ENCODE measurements at places on chromosomes 6 and 20.

DNA sequence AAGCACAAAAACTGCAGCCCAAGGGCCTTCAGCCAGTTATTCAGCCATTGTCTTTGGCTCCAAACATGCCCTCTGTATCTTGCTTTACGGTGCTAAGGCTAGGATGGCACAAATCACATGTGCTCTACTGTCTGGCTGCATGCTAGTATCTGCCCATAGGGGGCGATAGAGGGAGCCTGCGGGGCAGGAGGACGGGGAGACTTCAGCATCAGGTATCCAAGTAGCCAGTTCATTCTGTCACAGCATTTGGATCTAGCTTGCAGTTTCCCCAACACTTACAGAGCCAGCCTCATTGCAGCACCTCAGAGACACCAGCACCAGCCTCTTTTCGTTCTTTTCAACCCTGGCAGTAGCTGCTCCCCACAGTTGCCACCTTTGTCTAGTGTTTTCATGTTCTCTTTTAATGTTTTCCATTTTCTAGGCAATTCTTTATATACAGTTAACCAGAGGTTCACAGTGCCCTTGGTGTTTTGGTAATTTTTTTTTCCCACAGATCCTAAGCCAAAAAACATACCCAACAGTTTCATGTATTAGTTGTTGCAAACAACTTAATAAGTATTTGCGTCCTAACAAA lies 705.9 kb downstream of the PTPRT start:
- DNase-seq = no peak

GRCh38 chr6:82364087-82365015 lies 734 bp downstream of the TPBG start:
- DNase-seq = no peak

DNA sequence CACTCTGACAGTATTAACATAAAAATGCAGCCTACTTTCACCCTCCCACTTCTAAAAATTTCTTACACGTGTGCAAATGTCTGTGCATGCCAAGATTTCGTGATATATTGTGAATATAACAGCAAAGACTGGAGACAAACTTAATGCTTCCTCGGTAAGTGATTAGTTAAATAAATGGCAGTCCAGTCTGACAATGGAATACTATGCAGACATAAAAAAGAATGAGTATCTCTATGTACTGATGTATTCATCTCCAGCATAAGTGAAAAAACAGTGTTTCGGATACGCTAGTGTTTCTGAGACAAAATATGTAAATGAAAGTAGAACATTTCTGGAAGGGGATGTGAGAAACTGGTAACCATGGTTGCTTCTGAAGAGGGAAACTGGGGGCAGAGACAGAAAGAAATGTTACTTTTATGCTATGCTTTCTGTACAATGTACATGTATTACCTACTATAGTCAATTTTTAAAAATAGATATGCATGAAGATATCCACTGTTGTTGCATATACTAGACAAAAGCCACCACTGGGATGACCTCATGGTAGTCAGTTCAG lies 7.0 kb downstream of the SLC22A23 start:
- DNase-seq = no peak

DNA sequence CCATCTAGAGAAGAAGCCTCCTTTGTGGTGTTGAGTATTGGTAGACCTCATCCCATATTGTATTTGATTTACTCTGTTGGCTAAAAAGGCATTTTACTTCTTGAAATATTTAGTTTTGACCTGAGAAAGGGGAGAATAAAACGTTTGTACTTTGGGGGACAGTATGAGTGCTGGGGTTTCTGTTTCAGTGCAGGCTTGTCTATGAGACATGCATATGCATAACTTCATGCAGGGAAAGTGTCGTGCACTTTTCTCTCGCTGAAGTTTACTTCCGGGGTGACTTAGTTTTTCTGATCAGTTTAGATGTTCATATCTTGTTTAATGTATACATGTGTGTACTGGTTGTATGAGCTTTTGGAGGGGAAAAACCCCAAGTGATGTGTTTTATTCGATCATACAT lies 59.5 kb downstream of the UTRN start:
- no peak for DNase-seq

DNA sequence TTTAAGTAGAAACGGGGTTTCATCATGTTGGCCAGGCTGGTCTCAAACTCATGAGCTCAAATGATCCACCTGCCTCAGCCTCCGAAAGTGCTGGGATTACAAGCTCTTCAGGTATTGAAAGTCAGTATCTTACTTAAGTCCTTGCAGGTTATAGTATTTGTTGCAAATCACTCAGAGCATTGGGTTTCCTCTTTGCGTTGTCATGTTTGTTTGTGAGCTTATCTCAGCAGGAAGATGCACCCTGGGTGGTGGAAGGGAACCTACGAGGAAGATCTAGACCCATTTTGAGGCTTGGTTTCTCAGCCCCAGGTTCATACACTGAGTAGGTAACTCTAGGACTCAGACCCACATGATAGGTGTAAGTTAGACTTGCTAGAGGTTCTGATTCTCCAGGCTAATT lies 18.6 kb downstream of the MYH7B start:
- DNase-seq = no peak

DNA sequence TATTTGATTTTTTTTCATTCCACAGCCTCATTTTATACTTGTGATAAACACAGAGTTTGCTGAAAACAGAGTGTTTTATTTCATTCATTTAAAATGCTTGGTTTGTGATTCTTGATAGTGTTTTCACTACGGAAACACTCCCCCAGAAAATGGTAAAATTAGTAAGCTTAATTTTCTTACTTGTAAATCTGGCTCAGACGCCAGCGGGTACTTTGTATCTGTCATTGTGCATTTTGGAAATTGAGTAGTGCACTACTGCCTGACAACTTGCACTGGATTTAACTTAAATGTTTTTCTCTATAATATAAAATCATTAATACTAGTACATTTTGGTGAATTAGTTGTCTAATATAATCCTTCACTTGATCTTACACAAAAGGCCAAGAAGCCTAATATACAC lies 37.0 kb upstream of the HINT3 start:
- no peak for DNase-seq

- peak; percentile 52 for DNase-seq
These were observed 9.9 kb downstream of the CYP21A2 start for GRCh38 chr6:32047855-32048766.

- no peak for DNase-seq
These were observed 54.4 kb downstream of the ARFGEF2 start for GRCh38 chr20:48975955-48976354.

- peak; percentile 7 for DNase-seq
These were observed 24.6 kb downstream of the DNAAF9 start for GRCh38 chr20:3382836-3383235.

DNA sequence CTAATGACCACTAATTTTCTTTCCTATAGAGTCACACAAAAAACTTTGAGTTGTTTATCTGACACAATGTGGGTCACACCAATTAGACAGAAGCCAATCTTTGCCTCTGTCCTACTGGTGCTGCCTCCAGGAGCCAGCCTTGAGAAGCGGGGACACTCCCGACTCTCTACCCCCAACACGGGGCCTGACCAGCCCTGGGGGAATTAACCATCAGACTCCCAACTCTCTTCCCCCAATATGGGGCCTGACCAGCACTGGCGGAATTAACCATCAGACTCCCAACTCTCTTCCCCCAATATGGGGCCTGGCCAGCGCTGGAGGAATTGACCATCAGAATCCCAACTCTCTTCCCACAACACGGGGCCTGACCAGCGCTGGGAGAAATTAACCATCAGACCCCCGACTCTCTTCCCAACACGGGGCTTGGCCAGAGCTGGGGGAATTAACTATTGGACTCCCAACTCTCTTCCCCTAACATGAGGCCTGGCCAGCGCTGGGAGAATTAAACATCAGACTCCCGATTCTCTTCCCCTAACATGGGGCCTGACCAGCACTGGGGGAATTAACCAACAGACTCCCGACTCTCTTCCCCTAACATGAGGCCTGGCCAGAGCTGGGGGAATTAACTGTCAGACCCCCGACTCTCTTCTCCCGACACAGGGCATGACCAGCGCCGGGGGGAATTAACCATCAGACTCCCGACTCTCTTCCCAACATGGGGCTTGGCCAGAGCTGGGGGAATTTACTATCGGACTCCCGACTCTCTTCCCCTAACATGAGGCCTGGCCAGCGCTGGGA lies 12.5 kb downstream of the CST7 start:
- DNase-seq = no peak

- DNase-seq = no peak
These were observed 32.8 kb upstream of the GMPR start for GRCh38 chr6:16205377-16206144.

GRCh38 chr6:7770601-7771000 lies 44.7 kb downstream of the BMP6 start:
- no peak for DNase-seq

DNA sequence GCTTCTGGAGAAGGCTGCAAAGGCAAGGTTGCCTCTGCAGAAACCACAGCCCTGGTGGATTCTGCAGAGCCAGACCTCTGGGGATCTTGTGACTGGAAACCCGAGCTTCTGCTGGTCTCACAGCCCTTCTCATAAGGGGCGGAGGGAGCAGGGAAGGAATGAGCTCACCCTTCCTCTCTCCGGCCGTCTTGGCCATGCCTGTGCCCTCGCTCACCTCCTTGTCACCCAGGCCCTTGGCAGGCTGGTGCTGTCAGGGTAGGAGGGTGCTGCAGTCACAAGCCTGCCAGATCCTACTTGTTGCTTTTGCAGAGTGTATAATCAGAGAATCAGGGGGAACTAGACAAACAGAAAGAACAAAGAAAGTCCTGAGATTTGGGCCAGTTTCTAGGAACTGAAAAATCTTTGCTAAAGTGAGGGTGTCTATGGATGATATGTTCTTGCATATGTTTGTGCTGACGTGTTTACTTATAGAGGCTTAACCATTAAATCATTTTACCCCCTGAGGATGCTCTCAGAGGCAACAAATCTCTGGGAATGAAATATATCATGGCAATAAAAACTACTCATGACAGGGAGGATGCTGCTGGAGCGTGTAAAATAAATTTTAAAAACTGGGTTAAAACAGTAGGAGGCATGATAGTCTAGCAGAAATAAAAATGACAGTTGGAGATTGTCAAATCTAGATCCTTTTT lies 244.9 kb upstream of the SOX4 start:
- DNase-seq = no peak

- no peak for DNase-seq
These were observed 88.2 kb downstream of the FOXF2 start for GRCh38 chr6:1477432-1478090.

Data from midbrain (tissue), 1 donor.